ENCODE measurements at places on chromosomes 1 and 21. TPM values are rescaled to one million over a fixed set of nuclear protein-coding genes. Genes with fewer than 3 reads are reported as not detected.

DNA sequence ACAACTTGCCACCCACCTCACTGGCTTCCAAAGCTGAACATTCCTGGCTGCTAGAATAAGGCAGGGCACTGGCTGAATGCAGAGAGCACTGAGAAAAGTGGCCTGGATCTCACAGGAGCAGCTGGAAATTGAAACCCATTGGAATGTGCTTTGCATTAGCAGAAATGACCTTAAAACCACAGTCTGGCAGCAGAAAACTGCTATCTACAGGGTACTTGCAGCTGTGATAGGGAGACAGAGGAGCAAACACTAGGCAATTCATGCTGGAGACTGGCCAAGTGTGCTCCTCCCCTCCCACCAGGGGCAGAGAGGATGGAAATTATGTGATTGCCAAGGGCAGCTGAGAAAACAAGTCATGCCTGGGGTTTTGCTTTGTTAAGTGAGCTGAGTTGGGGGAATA lies 47.2 kb downstream of the HSD3B1 start:
- DNase-seq = peak; percentile 10

DNA sequence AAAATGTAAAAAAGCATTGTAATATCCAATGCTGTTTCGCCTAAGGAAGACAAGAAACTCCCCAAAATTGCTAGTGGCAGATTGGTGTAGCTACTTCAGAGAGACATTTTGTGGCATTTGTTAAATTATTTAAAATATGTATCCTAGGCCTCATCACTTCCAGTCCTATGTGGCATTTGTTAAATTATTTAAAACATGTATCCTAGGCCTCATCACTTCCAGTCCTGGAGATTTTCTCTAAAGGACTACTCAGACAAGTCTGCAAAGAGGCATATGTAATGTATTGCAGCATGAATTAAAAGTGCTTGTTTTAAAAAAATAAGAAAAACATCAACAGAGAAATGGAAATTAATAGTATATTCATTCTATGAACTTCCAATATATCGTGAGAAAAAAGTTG lies 95.6 kb upstream of the KCTD3 start:
- no peak for DNase-seq

DNA sequence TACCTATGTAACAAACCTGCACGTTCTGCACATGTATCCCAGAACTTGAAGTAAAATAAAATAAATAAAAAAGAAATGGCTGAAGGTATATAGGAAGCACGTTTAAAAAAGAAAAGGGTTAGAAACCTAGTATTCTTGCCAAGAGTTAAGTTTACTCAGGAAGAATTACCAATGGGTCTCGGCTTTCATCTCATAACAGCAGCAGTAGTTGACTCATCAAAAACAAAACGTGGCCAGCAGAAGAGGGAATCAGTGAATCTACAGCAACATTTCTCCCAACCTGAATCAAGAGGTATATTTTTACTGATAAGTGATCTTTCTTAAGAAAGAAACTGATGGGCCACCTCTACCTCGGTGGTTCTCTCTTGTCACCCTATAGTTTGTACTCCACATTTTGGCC lies 340.3 kb downstream of the BRINP2 start:
- DNase-seq = no peak

Gene SDC3
- polyA plus RNA-seq = 23.4 TPM

DNA sequence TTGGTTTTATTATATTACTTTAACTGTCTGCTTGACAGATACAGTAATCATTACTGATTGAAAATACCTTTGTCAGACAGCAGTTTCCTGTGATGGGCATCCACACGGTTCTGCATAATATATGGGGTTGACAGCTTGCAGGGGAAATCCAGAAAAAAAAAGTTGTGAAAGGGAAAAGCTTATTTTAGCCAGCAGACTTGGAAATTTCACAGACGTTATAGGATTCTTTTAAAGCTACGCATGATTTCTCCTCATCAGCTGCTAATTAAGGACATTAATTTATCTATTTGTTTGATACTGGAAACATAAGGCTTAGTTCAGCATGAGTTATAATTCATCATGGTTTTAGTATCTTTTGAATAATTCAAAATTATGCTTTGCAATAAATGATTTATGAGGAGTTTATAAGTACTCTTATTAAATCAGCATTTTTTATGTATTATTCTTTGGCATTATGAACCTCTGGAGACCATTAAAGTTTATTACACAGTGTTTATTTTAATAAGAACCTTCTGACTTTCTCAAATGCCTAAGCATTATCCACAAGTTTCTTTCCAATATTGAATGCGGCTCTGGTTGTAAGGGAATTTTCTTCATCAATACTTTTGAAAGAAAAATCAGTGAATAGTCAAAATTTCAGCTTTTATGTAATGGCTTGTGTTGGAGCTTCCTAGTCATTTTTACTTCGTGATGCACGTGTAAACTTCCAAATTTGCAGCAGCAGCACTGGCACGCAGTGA lies 235.3 kb upstream of the KCNK2 start:
- peak; percentile 19 for DNase-seq

DNA sequence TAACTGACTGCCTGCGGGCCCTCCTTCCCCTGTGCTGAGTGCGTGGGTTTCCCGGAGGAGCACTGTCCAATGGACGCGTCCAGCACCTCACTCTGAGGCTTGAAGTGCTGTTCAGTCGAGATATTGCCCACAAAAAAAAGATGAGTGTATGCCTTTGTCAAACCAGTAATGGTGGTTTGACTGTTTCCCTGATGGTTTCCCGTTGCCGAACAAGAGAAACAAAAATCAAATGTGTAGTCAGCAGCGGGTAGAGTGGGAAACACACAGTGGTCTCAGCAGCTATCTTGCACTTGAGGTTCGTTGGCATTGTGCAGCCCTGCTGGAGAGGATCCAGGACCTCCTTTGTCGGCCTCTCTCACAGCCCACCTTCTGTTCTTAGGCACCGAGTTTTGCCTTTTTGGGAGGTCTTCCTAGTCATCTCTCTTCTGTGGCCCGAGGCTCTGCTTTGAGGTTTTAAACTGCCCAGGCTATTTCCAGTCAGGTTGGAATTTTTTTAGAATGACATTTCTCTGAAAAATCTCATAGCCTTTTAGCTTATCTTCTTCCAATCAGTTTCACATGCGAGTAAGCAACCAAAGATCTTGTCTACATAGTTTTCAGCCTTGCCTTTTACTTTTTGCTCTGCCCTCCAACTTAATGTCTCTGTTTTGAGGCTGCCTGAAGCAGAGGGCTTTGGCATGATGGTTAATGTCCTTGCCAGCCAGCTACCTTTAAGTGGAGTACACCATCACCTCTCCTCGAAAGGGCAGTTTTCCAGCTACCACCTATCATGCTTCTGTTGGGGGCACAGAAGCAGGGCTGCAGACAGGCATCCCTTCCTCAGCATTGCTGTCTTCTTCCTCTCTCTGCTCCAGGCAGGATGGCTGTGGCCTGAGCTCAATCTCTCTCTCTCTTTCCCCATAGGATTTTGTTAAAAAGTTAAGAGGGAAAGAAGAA lies 132.3 kb downstream of the URB2 start:
- DNase-seq = no peak

- DNase-seq = no peak
Observed at GRCh38 chr1:164756741-164757140, 197.8 kb downstream of the PBX1 start.

Gene C1orf87
- polyA plus RNA-seq = 0.40 TPM

Gene FAM163A
- 0.68 TPM for polyA plus RNA-seq

DNA sequence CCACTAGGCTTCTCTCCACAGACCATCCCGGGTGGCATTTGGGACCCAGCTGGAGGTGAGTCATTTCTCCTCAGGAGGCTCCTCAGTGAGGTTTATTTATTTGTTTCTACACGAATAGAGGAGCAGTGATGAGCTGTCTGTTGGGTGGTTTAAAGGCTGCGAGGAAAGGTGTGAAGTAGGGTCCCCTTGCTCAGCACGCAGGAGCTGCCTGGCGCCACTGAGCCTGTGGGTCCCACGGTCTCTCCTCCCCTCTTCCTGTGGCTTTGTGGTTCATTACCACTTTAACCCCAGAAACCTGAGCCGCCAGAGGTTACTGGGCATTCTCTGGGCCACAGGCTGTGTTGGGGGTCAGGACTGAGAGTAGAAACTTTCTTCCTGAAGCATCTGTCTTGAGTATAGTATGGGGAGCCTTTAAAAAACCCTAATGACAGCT lies 39.9 kb downstream of the IL6R start:
- no peak for DNase-seq

GRCh38 chr1:44801491-44802305 lies 1.5 kb downstream of the PLK3 start:
- DNase-seq = no peak

GRCh38 chr21:29187944-29188343 lies 57.5 kb downstream of the MAP3K7CL start:
- DNase-seq = no peak

Gene PRRX1
- 0.91 TPM for polyA plus RNA-seq

DNA sequence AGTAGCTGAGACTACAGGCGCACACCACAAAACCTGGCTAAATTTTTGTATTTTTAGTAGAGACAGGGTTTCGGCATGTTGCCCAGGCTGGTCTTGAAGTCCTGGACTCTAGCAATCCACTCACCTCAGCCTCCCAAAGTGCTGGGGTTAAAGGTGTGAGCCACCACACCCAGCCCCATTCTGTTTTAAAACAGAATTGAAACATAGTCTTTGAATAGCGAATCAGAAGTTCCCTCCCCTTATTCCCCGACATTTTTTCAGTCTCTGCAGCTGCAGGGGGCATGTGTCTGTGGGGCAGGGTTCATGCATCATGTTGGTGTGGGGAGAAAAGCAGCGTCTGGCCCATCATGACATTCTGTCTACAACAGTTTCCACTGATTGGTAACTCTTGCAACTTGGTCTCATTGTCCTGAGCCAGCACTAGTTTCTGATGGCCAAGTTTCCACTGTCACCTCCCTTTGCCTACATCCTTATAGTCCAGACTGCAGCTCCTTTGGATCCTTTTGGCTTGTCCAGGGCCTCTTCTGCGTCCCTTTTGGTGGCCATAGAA lies 15.6 kb upstream of the HHAT start:
- no peak for DNase-seq

- DNase-seq = no peak
Observed at GRCh38 chr1:107643766-107644165, 321.2 kb downstream of the VAV3 start.

Gene GJA5
- polyA plus RNA-seq = 21.6 TPM

DNA sequence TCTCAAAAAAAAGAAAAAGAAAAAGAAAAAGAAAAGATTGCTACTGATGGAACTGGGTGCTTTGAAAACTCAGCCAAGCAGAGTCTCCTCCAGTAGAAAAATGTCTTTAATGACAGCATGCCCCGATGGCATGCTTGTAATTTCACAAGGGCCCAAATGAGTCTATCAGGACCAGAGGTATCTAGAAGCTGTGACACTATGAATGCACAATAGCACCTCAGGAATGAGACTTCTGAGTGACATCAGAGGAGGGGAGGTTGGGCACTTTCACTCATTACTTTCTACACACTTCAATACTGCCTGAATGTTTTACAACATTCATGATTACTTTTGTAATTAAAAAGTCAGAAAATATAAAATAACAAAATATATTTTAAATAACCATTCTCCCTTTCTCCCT lies 15.1 kb upstream of the CD58 start:
- DNase-seq = no peak

Gene KCNA3
- 0.14 TPM for polyA plus RNA-seq

Gene PLEKHN1
- polyA plus RNA-seq = 0.13 TPM
